ENCODE measurements at places on chromosomes 6 and 20.

GRCh38 chr6:137024237-137024990 lies 20.4 kb downstream of the IL20RA start:
- no peak for DNase-seq

DNA sequence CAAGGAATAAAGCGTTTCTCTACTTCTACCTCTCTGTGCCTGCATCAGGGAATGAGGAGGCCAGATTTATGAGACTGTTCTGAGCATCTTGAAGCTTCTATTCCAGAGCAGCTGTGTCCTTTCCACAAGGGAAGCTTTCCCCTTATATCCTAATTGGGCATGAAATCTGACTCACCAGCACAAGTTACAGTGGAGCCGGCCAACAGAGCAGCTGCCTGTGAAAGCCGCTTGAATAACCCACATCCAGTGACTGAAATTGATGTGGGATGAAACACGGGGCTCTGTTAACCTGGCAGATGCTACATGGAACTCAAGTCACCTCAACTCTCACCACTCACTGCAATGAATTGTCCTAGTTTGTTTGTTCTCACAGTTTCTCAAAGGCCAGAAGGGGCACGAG lies 400.3 kb downstream of the TFAP2A start:
- DNase-seq, result no peak

DNA sequence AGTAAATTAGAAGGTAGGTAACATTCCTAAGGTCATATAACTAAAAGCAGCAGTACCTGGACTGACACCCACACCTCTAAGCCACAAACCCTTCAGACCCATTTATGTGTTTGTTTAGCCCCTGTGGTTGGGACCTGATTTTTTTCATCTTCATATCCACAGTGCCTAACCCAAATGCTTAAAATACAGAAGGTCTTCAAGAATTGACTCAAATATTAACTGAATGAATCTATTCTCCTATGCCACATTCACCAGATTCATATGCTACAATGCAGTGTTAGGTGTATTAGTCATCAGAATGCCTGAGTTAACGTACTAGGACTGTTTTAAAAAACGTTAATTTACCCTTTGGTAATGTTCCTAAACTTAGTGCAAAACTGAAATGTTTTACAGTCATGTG lies 124.8 kb downstream of the AHI1 start:
- no peak for DNase-seq

- no peak for DNase-seq
Observed at GRCh38 chr6:52995913-52996645, 995 bp upstream of the GSTA4 start.

- no peak for DNase-seq
Observed at GRCh38 chr6:157453978-157454377, 73.0 kb downstream of the ZDHHC14 start.

DNA sequence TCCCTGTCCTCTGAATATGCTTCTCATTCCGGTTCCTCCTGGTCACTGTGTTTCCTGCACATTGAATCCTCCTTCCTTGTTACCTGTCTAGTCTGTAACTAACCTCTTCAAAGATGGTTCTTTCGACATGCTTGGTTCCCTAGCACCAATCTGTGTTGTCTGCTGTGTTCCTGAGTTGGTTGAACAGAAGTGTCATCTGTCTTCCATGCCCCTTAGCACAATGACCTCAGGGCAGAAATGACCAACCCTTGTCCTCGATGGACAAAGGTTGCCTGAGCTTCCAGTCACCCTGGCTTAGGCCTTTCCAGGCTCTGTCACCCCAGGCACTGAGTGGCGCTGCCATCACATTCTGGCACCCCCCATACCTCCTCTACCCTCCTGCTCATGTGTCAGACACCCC lies 266.8 kb upstream of the RIN2 start:
- DNase-seq, result no peak

GRCh38 chr20:24206995-24207394 lies 218.4 kb upstream of the GGTLC1 start:
- DNase-seq, result no peak

- DNase-seq, result no peak
Observed at GRCh38 chr20:44851545-44851944, 34.0 kb upstream of the YWHAB start.

- DNase-seq, result no peak
Observed at GRCh38 chr6:49118478-49118877, 344.6 kb downstream of the MMUT start.

DNA sequence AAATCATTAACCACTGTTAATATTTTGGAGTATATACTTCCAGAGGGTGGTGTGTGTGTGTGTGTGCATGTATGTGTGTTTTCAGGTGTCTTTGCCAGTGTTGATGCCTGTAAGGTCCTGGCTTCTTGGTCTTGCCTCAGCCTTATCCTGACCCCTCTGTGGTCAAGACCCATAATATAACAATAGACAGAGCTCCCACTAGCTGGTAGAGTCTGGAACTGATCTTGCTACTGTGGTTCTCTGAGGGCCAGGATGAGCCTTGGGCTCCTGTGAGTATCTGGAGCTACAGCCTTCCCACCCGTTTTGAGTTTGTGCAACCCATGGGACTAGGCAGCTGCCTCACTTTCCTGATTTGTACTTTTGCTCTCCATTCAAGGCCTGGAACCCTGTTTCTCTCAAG lies 191.0 kb downstream of the IBTK start:
- DNase-seq, result no peak

- peak; percentile 58 for DNase-seq
Observed at GRCh38 chr20:25676164-25676809, 20.4 kb downstream of the ZNF337 start.

DNA sequence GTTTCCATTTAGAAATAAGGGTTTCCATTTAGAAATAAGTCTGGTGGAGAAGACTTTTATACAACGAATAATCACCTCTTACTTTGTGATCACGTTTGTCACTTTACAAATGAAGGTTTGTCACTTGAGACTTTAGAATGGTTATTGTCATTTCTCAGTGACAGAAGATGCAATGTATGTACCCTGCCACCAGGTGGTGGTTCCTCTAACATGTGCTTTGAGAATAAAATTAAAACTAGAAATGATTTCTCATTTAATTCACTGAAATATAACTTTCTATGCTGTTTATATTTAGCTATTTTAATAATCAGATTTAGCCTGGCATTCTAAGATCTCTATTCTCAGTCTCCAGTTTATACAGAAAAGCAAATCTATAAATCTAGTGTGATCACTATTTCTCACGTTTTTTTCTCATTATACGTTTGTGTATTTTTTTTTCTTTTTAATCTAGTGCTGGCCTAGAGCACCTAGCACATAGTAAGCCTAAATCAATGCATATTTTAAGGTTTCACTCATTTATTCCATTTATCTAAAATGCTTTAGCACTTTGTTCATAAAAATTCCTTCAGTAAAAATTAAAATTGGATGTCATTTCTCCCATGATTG lies 57.4 kb upstream of the TFAP2D start:
- DNase-seq, result no peak

- DNase-seq, result no peak
Observed at GRCh38 chr6:14142511-14143223, 25.1 kb downstream of the CD83 start.

DNA sequence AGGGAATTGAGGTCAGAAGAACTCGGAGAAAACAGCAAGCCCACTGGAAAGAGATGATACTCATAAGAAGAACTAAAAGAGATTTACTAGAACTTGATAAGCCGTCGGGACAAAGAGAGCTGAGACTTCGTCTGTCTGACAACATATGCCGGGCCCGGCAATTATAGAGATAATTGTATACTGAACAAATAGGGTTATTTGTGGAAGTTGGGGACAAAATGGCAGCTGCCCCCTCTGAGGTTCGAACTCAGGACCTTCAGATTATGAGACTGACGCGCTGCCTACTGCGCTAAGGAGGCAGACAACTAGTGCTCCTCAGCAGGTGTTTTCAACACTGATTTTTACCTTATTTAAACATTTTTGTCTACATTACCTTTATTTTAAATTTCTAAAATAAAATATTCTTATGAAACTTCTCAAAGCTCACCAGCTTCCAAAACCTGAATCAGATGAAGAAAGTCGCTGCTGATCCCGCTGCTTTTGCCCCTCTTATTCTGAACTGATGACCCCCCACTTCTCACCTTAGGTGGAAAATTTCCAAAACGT lies 29.3 kb upstream of the TRIM27 start:
- peak; percentile 84 for DNase-seq

- no peak for DNase-seq
Observed at GRCh38 chr6:132959639-132960326, 145.4 kb downstream of the RPS12 start.

DNA sequence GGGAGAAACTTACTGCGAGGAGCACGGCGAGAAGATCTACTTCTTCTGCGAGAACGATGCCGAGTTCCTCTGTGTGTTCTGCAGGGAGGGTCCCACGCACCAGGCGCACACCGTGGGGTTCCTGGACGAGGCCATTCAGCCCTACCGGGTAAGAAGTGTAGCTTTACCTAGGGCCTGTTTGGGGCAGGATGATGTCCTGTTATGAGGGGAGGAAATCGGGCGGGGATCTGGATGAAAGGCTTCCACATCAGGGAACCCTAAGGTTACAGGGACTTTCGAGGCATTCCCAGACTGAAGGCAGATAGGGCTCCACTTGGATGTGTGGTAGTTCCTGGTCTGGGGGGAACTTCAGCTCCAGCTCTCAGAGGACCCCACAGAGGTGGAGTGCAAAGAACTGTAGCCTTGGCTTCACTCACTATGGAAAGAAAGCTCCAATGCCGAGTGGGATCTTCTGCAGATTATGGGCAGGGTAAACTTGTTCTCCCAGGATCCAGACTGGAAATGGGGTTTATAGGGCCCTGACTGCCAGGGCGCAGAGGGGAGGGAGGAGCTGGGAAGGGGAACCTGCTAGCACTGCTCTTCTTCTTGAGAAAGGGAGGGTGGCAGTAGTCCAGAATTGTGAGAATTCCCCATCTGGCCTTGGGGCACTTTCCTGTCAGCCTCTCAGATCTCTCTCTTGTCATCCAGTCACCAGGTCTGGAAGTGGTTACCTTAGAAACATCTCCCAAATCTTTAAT lies 740 bp downstream of the TRIM15 start:
- no peak for DNase-seq

- peak; percentile 35 for DNase-seq
Observed at GRCh38 chr20:12053353-12053752, 135.7 kb downstream of the BTBD3 start.

DNA sequence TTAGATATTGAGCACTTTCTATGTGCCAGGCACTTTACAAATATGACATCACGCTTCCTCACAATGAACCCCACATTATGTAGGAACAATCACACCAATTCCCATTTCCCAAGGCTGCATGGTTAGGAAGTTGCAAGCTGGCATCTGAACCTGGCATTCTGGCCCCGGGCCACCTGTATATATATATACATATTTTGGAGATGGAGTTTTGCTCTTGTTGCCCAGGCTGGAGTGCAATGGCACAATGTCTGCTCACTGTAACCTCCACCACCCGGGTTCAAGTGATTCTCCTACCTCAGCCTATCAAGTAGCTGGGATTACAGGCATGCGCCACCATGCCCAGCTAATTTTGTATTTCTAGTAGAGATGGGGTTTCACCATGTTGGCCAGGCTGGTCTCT lies 30.4 kb downstream of the SRC start:
- no peak for DNase-seq

- DNase-seq, result no peak
Observed at GRCh38 chr6:3036861-3037637, 31.2 kb upstream of the RIPK1 start.

- DNase-seq, result no peak
Observed at GRCh38 chr6:110881546-110882273, 7.1 kb downstream of the AMD1 start.

- no peak for DNase-seq
Observed at GRCh38 chr6:161889324-161889723, 615.5 kb upstream of the AGPAT4 start.

DNA sequence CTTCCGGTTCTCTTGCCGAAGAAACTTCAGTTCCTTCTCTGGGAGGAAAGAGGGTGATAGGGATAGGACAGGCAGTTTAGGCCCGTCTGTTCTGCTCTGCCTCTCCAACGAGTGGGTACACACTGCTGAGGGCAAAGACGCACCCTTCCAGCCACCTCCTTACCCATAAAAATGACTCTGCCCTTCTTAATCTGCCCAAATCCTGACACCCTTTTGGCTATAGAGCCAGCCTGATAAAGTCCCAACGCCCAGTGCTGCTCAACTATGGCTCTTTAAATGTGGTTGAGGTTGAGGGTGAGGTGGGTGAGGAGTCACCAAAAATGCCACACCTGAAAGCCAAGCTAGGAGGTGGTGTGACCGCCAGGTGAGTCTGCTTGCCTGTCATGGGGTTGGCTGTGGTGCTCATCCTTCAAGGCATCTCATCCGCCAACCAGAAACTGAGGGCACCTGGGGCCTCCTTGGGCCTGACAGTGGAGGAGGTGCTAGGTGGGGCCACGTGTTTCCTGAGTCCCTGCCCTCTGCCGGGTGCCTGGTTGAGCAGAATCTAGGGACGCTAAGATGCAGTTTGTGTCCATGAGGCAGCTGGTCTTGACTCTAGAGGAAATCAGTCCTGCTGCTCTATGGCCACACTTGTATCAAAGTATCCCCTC lies 16.3 kb downstream of the CCDC167 start:
- no peak for DNase-seq

GRCh38 chr20:1827974-1828785 lies 67.0 kb upstream of the SIRPA start:
- no peak for DNase-seq

- DNase-seq, result no peak
Observed at GRCh38 chr6:87728706-87729105, 26.7 kb upstream of the AKIRIN2 start.

GRCh38 chr6:157046776-157047175 lies 269.6 kb downstream of the ARID1B start:
- DNase-seq, result no peak

- no peak for DNase-seq
Observed at GRCh38 chr6:105562027-105562426, 159.1 kb upstream of the PREP start.

DNA sequence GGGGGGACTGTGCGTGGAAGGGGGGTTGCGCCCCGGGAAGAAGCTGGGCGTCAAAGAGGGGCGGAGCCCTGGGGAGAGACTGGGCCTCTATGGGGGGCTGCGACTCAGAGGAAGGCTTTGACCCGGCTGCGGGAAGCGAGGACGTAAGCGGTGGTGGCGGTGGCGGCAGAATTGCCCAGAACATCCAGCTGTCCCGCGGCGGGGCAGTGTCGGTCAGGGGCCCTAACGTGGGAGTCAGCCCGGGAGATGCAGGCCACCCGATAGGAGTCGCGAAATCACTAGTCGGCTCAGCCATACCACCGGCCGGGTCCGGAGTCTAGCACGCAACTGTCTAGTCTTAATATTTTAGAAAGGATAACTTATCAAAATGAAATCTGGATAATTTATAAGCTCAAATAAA lies 387.6 kb upstream of the EYS start:
- no peak for DNase-seq
